ENCODE measurements at places on chromosomes 13 and 19.
A peak's percentile ranks its signal among the peaks of the same experiment; 100 is the strongest.

- no peak for DNase-seq
Measured at GRCh38 chr13:58566176-58566575, 934.6 kb downstream of the PCDH17 start.

- DNase-seq, result peak; percentile 48
Measured at GRCh38 chr13:97627566-97627965, 193.6 kb downstream of the RAP2A start.

DNA sequence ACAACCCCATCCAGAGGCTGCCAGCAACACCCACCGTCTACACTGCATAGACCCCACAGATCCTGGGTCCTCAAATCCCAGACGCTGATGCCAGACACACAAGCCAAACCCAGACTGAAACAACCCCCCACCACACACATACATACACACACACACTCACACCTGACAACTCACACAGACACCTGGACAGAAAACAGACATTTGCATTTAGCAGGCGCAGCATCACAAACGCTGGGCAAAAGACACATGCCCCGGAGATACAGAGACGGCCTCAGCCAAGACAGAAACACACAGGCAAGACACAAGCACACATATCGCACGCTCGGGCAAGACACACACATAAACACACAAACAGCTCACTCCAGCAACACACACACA, 1.3 kb downstream of the BBC3 start:
- no peak for DNase-seq

- no peak for DNase-seq
Measured at GRCh38 chr19:1261538-1261797, 7.7 kb upstream of the CIRBP start.

GRCh38 chr13:79401259-79402070, 4.6 kb downstream of the RBM26 start:
- DNase-seq, result no peak

GRCh38 chr13:111177081-111177711, 62.1 kb downstream of the ARHGEF7 start:
- DNase-seq, result no peak

GRCh38 chr19:50659318-50660087, 10.3 kb downstream of the C19orf81 start:
- no peak for DNase-seq

GRCh38 chr13:26563713-26564112, 6.2 kb downstream of the WASF3 start:
- DNase-seq, result no peak

DNA sequence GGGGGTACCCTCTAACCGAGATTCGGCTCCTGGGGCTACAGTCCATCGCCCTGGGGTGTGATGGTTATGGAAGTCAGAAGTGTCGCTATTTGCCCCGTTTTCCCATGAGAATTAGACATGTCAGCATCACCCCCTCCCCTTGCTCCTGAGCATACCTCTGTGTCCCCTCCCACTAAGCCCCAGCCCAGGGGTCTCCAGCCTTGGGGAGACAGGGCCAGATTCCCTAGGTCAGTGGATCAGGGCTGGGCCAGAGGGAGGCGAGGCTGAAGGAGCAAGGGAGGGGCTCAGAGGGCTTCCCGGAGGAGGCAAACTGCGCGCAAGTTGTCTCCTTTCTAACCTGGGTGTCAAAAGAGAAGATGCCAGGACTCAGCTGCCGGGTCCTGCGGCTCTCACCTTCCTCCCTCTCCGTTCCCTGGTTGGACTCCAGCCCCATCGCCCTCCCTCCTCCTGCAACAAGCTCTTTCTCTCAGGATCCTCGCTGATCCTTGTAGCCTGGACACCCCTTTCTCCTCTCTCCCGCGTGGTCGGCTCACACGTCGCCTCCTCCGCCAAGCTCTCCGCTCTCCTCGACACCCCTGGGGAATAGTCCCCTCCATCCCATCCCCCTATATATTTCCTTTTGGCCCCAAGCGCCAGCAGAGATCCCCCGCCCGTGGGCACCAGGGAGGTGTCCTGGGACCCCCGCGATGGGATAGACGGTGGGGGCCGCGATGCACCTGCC, 459 bp upstream of the TMEM59L start:
- no peak for DNase-seq

DNA sequence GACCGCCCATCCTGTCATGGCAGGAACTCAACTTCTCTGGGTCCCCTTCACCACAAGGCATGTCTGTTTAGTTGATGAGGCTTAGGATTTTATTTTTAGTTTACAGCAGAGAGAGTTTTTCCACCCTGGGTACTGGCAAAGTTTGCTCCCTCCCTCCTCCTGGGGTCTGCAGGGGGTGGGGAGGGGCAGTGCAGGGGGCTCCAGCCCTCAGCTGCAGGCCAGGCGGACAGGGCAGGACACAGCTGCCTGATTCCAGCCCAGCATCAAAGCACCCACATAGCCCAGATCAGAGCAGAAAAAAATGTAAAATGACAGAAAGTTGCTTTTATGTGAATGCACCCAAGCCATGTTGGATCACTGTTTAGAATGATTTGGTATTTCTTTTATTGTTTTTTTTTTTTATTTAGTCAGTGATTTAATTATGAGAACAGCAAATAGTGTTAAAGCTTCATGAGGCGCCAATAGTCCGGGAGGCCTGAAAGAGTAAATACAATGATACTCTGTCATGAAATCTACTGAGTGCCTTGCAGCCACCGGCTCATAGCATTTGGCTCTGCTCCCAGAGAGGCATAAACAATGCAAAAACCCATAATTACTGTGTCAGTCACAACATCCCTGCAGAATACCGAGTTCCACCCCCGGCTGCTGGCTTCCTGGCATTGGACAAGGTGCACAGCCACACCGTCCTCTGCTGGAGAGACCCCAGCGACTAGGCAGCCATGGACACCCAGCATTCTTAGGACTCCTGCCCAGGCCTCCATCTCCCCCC, 923.5 kb downstream of the UQCRFS1 start:
- DNase-seq, result no peak

GRCh38 chr13:95793781-95794180, 116.8 kb downstream of the DNAJC3 start:
- no peak for DNase-seq

DNA sequence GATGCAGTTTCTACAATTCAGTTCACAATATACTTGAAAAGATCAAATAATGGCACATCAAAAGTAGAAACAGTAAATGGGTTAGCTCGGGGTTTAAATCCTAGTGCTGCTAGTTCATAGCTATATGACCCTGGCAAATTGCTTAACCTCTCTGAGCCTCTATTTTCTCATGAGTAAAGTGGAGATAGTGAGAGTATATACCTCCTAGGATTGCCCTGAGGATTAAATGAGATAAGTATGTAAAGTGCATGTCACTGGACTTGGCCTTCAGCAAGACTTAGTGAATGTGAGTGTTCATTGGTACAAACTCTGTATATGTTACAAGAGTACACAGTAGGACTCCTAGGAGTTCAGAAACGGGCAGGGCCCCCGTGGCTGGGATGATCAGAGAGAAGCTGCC, 248.3 kb downstream of the DLEU7 start:
- no peak for DNase-seq

DNA sequence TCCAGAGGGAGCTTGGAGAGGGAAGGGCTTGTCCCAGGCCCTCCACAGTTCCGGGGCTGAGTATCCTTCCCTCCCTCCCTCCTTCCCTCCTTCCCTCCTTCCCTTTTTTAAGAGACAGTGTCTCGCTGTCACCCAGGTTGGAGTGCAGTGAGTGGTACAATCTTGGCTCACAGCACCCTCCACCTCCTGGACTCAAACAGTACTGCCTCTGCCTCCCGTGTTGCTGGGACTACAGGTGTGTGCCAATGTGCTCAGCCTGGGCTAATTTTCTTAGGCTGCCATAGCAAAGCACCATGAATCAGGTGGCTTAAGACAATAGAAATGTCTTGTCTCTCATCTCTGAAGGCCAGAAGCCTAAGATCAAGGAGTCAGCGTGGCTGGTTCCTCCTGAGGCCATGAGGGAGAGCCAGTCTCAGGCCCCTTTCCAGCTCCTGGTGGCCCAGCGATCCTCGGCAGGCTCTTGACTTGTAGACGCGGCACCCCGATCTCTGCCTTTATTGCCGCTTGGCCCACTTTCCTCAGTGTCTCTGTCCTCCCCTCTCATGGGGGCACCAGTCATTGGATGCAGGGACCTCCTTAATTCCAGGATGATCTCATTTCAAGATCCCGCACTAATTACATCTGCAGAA, 47.5 kb downstream of the CRTC1 start:
- no peak for DNase-seq

GRCh38 chr19:29381353-29382203, 144.2 kb upstream of the VSTM2B start:
- no peak for DNase-seq

GRCh38 chr13:62250501-62251201, 835.0 kb upstream of the PCDH20 start:
- no peak for DNase-seq

DNA sequence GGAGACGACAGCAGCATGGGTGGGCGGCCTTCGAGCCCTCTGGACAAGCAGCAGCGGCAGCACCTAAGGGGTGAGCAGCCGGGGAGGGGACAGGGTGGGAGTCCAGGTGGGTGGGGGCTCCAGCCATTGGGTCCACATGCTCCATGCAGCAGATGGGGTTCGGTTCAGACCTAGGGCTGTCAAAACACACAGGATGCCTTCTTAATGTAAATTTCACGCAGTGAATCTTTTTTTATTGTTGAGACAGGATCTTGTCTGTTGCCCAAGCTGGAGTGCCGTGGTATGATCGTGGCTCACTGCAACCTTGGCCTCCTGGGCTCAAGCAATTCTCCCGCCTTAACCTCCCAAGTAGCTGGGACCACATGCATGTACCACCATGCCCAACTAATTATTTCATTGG, 15.9 kb downstream of the PGLS start:
- no peak for DNase-seq

DNA sequence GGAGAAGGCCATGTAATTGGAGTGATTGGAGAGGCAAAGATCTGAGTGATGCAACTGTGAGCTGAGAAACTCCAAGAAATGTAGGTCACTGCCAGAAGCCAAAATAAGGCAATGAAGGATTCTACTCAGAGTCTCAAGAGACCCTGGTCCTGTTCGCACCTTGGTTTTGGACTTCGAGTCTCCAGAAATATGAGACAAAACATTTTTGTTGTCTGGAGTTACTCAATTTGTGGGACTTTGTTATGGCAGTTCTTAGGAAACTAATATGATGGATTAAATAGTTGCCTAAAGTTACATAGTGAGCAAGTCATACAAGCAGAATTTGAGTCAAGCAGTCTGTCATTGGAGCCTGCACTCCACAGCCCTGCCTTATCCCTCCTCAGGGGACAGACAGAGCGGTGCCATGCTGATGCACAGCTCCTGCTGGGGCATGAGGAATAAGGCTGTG, 104.2 kb downstream of the ITGBL1 start:
- DNase-seq, result no peak

Data from EL (cell line).